ENCODE measurements at places on chromosomes 16 and 17.

DNA sequence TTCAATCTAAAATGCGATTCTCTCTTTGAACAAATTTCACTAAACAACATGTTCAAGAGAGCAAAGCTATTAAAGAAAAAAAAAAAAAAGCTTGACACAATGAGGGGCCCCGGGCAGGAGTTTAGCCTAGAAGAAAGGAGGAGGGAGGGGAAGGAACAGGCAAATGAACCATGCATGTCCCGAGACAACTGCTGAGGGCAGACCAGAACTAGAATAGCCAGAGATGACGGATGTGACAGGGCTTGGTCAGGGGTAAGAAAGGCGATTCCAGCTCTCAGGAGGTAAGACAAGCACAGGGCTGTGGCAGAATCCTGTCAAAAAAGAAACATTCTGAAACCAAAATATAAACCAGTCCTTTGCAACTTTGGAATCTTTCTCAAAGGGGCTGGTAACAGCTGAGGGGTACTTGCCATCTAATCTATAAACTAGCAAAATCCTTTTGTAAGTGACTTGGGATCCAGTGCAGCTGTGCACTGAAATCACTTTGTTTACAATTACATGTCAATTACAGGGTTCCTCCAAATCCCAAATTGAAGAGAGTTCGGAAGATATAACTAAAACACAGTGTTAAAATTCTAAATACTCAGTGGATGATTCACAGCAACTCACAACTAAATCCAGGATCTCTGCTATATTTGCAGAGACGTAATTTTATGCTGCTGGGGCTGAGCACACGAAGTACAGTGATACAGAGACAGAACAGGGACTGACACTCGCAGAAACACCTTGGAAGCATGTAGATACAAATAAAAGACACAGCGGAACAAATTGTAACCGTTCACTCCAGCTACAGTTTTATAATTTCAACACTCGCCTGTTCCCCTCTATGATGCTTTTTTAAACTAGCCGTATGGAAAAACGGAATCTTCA, 567.4 kb upstream of the ZFHX3 start:
- no peak for DNase-seq

- DNase-seq = no peak
These were observed 10.3 kb downstream of the PHAF1 start for GRCh38 chr16:67120025-67120424.

GRCh38 chr17:52758481-52758880, 600.0 kb upstream of the CA10 start:
- DNase-seq = no peak

DNA sequence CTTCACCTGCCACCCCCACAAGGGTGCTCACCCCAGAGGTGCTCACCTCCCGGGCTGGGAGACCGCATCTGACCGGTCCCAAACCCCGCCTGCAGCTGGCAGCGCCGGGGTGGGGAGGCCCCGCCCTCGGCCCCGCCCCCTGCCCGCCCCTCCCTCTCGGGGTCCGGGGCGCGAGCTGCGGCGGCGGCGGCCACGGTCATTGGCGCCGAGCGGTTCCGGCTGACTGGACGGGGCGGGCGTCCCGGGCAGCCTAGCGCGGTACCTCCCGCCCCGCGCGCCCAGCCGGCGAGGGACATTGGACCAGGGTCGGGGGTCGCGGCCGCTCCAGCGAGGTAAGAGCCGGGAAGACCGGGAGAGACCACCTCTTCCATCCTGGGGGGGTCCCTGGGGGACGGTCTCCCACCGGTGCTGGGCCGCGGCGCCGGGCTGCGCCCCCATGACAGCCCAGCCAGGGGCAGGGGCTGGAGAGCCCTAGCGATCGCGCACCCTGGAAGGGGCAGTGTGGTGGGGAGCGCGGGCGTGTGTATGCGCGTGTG, at the start of gene CACNG5:
CACNG5 (plus strand) TSS at position 199 of the 536 bp plus-strand sequence. CDS start 42,216 bp downstream, outside the sequence.
- no peak for DNase-seq

DNA sequence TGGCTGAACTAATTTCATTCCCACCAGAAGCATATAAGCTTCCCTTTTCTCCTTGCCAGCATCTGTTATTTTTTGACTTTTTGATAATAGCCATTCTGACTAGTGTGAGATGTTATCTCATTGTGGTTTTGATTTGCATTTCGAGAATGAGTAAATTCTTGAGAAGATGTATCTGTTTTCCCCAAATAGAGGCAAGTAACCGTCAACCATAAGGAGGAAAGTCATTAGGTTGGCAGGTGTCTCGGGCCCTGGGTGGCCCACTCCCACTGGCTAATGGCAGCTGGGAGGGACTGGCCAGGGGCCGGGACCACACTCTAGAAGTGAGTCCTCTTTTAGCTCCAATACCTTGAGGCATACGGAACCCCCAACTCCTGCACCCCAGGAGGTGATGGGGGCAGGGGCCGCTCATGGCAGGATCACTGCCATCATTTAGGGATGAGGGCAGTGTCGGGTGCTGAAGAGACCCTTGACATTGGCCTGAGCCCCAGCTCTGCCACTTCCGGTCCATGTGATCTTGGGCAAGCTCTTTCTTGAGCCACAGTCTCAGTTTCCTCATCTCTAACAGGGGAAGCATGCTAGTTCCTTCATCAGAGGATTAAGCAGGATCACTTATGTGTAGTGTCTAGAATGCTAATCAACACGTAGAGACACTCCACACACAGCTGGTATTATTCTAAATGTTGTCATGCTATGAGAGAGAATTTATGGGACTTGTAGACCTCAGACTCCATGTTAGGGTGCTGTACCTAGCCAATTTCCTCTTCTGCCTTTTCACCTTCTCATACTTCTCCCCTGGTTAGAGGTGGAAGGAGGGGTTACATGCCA, 44.3 kb downstream of the RGS9 start:
- DNase-seq = peak; percentile 24

GRCh38 chr17:59464246-59464645, 101.2 kb upstream of the DHX40 start:
- DNase-seq = no peak

DNA sequence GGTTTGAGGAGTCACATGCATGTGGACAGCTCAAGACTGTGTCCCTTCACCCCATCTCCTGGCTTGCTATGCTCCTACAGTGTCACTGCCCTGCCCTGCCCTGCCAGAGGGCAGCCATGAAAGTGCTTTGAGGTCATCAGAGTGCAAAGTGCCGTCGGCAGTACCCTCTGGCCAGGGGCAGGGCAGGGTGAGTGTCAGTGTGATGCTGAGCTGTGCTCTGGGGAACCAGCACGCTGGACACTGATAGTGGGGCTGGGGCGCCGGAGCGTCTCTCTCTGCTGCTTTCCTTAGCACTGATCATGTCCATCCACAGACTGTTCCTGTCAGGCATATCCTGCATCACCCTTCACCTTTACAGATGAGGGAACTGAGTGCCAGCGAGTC, 1.6 kb upstream of the SPATA32 start:
- no peak for DNase-seq

DNA sequence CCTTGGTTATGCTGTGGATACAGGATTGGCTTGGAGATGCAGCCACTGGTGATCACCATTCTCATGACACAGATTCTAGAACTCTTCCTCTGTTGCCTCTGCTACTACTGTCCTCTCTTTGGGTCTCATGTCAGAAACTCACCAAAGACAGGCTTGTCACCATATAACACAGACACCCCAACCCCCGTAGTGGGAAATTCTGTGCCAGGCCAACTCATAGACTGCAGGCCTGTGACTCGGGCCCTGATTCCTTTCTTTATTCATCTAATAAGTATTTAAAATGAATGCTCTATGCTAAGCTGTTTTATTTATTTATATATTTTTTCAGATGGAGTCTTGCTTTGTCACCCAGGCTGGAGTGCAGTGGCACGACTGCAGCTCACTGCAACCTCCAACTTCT, 9.5 kb downstream of the CYB5D2 start:
- DNase-seq = no peak

DNA sequence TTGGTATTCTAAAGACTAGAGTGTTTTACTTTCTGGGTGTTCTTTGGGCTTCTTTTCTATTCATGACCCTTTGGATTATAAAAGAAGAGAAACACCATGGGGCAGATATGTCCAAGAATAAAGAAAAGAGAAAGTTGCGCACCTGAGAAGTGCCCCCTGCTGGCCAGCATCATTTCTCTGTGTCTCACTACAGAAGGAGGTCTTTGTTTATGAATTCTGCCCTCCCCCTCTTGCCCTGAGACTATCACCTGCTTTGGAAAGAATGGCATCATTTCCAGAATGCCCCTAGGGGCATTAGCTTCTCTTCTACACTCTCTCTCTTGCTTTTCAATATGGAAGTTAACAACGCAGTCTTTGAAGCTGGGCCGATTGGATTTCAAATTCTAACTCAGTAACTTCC, 45.0 kb downstream of the CDH13 start:
- DNase-seq = peak; percentile 48

DNA sequence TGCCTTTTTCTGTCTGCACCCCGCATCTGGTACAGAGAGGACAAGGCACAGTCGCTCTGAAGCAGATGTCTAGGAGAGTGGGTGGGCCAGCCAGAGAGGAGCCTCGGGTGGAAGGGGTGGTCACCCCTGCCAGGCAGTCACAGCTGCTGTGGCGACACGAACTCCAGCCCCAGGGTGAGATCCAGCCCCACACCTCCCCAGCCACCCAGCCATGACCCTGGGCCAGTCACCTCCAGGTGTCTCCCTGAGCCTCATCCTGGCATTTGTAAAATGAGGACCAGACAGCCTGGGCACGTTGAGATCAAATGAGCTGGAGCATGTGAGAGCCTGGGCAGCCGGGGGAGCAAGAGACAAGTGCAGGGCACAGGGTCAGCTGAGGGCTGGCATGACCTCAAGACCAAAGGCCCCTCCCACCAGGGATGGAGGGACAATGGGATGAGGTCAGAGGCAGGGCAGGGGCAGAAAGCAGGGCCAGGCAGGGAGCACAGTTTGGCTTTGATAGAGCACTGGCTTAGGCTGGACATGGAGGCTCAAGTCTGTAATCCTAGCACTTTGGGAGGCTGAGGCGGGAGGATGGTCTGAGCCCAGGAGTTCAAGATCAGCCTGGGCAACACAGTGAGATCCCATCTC, 7.7 kb downstream of the ADAM11 start:
- DNase-seq = no peak

GRCh38 chr17:47368262-47368661, 44.5 kb downstream of the EFCAB13 start:
- no peak for DNase-seq

Data from CD4-positive, alpha-beta T cell treated with Interleukin-12 subunit alpha and Interleukin-12 subunit beta, for 1 hour (primary cell).